Astrocyte (in vitro differentiated cells and primary cell): ENCODE measurements at places on chromosomes 7 and 10. TPM values are rescaled to one million over a fixed set of nuclear protein-coding genes. Genes with fewer than 3 reads are reported as not detected.

- DNase-seq = peak; percentile 20
Measured at GRCh38 chr7:86961686-86962085, 97.8 kb downstream of the ELAPOR2 start.

DNA sequence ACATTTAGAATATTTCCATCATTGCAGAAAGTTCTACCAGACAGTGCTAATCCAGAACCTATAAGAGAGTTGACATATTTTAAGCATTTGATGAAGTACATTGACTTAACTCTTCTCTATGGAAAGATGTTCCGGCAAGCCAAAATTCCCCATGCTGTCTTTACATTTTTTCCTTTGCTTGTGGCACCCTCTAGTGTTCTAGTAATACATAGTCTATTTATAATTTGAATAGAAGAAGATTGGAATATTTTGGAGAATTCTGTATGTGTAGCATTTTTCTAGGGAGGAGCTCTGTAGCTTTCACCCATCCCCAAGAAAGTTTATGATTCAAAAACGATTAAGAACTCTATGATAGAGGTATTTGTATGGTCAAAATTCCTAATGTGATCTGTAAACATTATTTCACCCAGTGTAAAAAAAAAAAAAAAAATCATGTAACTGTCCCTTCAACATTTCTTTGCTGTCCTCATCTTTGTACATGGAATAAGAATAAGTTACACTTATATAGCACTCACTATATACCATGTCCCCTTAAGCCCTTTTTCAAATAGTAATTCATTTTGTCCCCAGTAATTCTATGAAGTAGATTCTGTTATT, 33.2 kb downstream of the NRF1 start:
- peak; percentile 36 for DNase-seq

DNA sequence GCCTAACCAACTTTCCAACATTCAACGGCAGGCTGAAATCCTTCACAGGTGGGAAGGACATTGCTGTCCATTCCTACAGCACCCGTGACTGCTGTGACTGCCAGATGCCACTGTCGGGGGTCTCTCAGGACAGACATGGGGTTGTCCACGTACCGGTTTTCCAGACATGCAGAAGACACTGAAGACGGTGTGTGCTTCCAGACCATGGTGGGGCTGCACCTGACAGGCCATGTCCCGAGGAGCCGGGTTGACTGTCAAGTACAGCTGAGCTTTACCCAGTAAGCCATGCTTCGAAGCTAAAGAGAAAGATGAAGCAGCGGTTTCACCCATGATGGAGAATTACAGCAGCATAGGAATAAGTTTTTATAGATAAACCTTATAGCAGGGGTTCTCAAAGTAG, 70.9 kb downstream of the PKD1L1 start:
- DNase-seq = no peak

DNA sequence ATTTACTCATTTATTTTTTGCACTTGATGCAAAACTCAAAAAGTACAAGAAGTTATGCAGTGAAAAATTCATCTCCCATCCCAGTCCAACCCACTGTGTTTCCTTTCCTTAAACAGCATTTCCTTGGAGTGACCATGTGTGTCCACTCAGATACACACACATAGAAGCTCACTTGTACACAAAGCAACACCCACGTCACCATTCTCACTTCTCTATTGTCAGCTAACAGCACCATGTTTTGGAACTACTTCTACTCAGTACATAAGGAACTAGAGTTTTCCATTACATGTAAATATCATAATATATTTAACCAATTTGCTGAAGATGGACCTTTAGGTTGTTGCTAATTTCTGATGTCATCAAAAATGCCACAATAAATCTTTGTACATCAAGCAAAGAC, 167.6 kb downstream of the GRID1 start:
- no peak for DNase-seq

Gene PTPRN2
- 0.09 TPM in 1 of 2 replicates, not detected in the other for total RNA-seq

Gene BAMBI
- 45.4 and 50.6 TPM in 2 replicates for total RNA-seq
